ENCODE measurements at places on chromosomes 3 and 15. TPM values are rescaled to one million over a fixed set of nuclear protein-coding genes. Genes with fewer than 3 reads are reported as not detected.

DNA sequence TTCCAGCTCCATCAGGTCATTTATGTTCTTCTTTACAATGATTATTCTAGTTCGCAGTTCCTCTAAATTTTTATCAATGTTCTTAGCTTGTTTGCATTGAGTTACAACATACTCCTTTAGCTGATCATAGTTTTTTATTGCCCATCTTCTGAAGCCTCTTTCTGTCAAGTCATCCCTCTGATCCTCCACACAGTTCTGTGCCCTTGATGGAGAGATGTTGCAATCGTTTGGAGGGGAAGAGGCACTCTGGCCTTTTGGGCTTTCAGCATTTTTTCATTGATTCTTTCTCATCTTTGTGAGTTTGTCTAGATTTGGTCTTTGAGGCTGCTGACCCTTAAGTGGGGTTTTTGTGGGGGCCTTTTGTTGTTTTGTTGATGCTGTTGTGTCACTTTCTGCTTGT lies 234.6 kb upstream of the CBLB start:
- DNase-seq: no peak

DNA sequence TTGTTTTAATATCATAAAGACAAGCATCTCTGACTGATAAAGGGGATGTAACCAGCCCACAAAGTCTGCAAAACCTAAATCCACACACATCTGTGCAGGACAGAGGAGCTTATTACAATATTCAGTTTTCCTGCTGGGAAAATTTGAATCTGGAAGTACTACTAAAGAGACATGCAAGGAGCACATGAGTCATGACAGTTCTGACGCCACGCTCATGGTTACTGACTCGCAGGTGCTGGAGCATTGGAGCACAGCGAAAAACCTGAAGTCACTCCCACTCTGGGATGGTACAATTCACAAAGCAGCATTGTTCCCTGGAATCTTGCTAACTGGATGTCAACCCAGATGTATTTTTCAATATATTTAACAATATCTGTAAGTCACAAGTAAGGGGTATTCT lies 7.6 kb upstream of the ISL2 start:
- peak; percentile 31 for DNase-seq

DNA sequence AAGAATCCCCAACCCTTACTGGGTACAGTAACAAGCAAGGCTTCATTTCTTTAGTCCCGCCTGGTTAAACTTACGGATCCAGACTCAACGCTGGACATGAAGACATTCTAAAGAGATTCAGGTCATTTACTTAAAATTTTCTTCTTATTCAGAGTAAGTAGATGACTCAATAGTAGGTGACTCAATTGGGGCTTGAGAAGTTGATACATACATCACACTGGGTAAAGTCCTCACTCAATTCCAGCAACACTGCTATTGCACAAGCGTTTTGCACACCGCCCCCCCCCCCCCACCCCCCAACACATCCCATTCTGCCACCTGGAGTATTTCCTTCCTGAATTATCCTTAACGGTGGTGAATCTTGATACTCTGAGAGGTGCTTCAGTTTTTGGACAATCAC lies 610.0 kb downstream of the FOXP1 start:
- DNase-seq: peak; percentile 46

DNA sequence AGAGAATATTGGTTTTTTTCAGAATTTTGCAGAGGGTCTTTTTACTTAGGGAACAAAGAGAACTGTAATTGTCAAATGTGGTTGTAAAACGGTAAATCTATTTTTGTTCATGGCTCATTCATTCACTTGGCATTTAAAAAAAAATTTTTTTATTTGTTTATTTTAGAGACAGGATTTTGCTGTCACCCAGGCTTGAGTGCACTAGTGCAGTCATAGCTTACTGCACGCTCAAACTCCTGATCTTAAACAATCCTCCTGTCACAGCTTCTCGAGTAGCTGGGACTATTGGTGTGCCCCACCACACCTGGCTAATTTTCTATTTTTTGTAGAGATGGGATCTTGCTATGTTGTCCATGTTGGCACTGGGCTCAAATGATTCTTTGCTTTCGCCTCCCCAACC lies 301.8 kb downstream of the LPP start:
- DNase-seq: no peak

- DNase-seq: no peak
These were observed 18.1 kb upstream of the MUC4 start for GRCh38 chr3:195829897-195830254.

GRCh38 chr3:101828276-101828675 lies 21.0 kb upstream of the NFKBIZ start:
- no peak for DNase-seq

- DNase-seq: no peak
These were observed 10.7 kb downstream of the CHAC1 start for GRCh38 chr15:40964006-40964405.

DNA sequence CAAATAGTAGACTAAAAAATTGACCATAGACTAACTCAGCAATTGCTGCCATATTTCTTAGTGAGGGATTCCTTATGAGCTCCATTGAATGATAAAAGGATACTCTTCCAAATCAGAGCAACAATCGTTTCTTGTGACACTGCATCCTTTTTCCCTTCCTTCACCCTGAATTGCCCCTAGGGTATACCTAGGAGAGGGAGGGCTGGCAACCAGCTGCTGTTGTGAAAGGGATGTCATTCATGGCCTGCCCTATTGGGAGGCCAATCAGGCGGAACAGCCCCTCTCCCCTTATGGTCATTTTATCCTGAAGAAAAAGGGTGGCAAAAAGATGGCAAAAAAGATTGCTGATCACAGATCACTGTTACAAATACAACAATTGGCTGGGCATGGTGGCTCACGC lies 26.3 kb downstream of the B3GNT5 start:
- no peak for DNase-seq

- peak; percentile 91 for DNase-seq
These were observed 1.2 kb downstream of the B2M start for GRCh38 chr15:44712346-44713005.

DNA sequence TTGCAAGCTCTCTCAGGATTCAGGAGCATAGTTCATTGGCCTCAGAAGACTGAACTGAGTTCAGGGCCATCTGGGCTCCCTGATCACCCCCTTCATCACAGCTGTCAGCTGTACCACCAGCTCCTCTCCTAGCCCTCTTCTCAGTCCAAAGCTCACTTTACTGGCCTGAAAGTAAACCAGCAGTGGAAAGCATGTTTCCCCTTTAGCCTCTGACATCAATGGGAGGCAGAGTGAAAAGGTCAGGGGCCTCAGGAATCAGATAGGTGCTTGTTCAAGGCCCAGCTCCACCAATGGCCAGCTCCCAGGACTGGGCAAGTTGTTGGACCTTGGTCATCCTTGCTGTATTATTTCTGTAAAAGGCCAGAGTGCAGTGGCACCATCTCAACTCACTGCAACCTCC lies 223.4 kb downstream of the TLE3 start:
- DNase-seq: no peak

DNA sequence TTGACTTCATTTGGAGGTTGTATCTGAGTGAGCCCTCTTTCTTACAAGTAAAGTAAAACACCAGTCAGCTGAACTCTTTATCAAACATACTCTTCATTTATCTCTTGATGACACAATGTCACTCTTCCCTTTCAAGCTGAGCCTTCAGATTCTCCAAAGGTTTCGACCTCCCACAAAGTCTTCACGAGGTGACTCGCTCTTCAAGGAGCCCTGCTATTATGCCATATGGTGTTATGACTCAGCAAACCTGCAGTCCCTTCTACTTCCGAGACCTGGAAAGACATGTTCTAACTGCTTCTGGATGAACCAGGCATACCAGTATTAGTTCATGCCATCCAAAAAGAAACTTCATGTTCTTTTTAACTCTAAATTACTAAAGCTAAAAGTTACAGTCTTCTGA lies 23.1 kb downstream of the AADAC start:
- peak; percentile 77 for DNase-seq

- DNase-seq: no peak
These were observed 32.4 kb upstream of the ALDH1A3 start for GRCh38 chr15:100847194-100847593.

DNA sequence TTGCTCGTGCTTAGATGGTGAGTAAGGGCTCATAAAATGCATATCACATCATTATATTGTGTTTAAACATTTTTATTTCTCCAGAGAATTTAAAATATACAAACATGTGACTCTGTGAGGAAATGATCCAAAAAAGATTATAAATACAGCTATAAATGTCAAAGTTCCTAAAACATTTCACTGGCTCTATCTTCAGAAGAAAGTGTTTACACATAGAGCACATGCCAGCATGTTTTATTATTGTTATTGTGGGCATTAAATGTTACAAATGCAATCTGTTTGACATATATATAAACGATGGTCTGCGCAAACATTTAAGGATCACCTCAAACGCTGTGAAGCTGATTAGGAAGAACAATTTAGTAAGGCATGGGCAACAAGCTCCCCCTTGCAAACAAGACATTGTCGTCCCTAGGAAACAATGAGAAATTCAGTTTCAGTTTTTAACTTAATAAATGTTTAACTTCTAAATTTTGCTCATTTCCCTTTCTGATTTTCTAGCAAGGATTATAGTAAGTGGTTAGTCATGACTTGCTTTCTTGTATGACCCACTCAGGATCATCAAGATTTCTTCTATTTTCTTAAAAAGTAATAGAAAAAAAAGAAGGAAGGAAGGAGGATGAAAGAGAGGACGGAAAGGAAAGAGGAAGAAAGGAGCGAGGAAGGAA lies 207.5 kb downstream of the SATB1 start:
- DNase-seq: no peak

DNA sequence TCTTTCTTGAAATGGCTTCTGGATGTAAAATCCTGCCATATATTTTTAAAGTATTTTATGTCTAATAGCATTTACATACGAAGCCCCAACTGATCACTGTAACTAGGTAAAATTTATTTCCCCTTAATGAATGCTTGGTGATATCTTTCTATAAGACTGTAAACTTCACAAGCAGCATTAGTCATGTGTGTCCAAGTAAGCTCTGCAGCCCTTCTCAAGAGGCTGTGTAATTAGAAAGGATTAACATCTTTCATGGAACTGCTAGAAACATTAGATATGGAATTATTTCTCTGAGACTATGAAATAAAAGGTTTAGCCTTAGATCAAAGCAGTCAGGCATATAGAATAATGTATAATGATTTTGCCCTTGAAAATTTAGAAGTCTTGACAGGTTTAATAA lies 143.3 kb downstream of the EPHA3 start:
- no peak for DNase-seq

- no peak for DNase-seq
These were observed 18.3 kb downstream of the CPB1 start for GRCh38 chr3:148845756-148846395.

DNA sequence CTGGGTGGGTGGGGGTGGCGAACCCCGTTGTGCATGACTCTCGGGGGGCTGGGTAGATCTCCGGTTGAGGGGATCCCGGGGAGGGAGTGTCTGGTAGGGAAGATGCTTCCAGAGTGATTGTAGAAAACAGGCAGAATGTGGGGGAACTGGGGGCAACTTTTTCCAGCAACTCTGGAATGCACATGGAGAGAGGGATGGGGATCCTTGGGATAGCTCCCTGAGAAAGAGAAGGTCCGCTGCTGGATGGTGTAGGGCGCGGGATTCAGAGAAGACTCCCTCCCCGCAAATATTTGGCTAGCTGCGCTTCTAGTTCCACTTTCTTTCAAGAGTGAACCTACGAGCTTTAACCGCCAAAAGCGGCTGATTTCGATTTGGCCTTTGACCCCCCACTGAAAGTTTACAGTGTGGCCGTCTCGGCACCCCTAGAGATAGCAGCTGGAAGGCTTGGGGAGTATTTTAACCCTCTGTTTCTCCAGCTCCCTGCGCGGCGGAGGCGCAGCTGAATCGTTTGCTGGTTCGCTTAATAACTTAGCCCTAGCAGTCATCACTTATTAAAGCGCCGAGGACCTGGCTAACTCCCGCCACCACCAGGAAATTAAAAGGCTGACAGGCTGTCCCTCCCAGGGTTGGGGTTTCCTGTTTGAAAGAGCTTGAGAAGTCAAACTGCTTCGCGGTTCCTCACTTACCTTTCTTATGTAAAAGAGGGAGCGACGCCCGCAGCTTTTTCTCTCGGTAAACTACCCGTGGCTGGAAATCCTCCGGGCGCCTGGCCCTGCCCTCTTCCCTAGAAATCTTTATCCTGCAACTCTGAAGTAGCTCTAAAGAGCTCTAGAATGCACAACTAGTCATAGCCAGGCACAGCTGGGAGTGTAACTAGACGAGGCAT lies 1.2 kb downstream of the PHLDB2 start:
- DNase-seq: peak; percentile 92

GRCh38 chr3:12943124-12944021 lies 102.0 kb upstream of the RPL32 start:
- DNase-seq: no peak

DNA sequence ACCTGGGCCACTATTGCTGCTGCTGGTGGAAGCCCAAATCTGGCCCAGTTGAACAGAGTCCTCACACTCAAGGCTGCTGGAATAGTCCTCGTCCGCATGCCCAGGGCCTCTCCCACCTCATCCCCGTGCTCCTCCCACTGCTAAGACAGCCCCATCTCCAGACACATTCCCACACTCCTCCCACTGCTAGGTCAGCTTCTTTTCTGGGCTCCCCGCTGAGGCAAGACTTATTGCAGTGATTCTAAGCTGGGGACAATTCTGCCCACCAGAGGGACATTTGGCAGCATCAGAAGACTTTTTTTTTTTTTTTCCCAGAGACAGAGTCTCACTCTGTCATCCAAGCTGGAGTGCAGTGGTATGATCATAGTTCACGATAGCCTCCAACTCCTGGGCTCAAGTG lies 35.1 kb downstream of the POC1A start:
- no peak for DNase-seq

DNA sequence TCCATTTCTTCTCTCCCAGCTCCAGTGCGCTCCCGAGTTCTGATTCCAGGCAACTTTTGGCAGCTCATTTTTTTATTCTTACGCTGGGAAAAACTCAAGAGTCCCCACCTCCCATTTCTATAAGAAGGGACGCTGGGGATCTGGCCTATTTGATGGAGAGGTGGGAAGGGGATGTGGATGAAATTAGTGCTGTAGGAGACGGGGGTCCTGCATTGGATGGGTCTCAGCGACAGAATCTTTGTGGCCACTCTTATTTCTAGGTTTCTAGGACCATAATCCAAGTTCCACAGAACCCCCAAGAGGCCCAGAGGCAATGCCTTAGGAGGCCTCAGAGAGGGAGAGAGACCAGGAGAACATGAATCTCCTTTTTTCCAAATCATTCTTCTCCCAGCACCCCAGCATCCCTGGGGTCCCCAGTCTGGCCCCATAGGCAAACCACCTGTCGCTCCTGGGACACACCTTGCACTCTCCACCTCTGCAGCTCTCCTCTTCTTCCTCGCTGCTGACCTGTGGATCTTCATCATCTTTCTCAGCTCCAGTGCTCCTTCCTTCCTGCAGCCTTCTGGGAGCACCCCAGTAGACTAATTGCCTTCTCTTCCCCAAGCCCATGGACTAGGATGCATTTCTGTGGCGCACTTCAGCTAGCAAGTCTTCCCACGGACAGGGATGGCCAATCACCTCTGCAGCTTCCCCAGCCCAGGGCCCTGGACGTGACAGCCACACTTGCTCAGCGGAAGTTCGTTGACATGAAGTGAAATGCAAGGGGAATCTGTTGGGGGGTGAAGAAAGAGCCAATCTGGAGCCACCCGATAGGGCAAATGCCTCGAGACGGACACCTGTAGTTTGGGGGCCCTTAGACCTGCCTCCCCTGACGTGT lies 100.1 kb upstream of the ALDH1A3 start:
- DNase-seq: no peak

- DNase-seq: no peak
These were observed 74.6 kb downstream of the FAM174B start for GRCh38 chr15:92580933-92581445.

- DNase-seq: no peak
These were observed 11.0 kb downstream of the C3orf22 start for GRCh38 chr3:126547721-126548120.

- DNase-seq: peak; percentile 90
These were observed 24.3 kb downstream of the PGPEP1L start for GRCh38 chr15:98983334-98983733.

FSIP1 gene
- 4.2 TPM for total RNA-seq

XIRP1 gene
- 0.09 TPM for total RNA-seq

GOLGA8S gene
- total RNA-seq: under 0.01 TPM

LINGO1 gene
- total RNA-seq: not detected
